ENCODE measurements at places on chromosomes 1 and 21. TPM values are rescaled to one million over a fixed set of nuclear protein-coding genes. Genes with fewer than 3 reads are reported as not detected.

DNA sequence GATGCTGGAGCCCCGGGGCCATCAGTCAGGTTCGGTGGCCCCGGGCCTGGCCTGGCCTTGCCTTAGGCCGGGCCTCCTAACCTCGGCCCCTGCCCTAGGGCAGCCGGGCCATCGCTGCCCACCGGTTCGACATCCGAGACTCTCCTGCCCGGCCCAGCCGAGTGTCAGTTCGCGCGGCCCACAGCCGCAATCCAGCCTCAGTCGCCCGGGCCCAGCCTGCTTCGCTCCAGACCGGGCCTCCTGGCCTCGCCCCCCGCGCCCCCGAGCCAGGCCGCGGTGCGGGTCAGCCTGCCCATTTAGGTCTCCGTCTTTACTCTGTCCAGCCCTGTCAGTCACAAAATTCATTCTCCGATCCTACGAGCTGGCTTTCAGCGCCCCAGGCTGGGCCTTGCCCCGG lies 777 bp downstream of the LRRC41 start:
- no peaks in the 10 kb centered on the region for H3K27me3 ChIP-seq
- DNase-seq: peak; percentile 71
- H3K36me3 ChIP-seq: peaks cover 4% of the 10 kb centered on the region
- peaks cover 61% of the 10 kb centered on the region for H3K4me1 ChIP-seq

- no peak overlapping the region for H3K4me3 ChIP-seq
- H3K4me1 ChIP-seq: no peaks in the 10 kb centered on the region
- no peaks in the 10 kb centered on the region for H3K27me3 ChIP-seq
- no peaks in the 10 kb centered on the region for H3K36me3 ChIP-seq
- no peak overlapping the region for H3K27ac ChIP-seq
These were observed 35.2 kb upstream of the PLA2G4A start for GRCh38 chr1:186793582-186793927.

DNA sequence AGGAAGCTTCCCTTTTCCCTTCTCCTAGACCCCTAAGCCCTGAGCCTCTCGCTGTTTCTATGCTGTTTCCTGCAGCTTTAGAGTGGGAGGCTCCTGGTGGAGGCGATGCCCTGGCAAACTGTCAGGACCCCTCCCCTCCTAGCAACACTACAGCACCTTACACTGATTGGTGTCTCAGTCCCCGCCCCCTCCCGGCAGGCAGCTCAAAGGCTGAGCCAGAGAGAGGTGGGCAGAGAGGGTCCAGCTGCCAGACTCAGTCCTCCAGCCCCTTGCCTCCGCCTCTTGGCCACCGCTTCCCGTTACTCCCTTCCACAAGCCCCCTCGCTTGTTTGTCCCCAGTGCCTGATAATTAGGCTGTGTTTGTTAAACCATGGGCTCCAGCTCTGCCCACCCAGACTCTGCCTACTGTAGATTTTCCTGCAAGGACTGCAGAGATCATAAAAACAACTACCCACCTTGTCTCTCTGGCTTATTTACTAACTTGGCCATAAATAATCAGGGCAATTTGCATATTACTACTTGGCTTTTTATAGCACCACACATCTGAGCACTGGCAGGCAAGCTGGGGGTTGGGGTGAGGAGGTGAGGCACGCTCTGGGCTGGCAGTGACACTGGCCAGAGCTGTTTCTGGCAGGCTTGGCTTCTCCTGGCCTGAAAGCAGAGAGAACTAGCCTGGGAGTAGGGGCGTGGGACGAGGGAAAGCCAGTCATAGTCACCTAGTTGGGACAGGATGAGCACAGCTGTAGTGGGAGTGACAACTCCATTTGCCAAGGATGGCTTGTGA lies 107.5 kb downstream of the CSMD2 start:
- H3K36me3 ChIP-seq: no peaks in the 10 kb centered on the region
- H3K27me3 ChIP-seq: no peaks in the 10 kb centered on the region
- H3K27ac ChIP-seq: no peak overlapping the region
- H3K4me3 ChIP-seq: no peak overlapping the region

DNA sequence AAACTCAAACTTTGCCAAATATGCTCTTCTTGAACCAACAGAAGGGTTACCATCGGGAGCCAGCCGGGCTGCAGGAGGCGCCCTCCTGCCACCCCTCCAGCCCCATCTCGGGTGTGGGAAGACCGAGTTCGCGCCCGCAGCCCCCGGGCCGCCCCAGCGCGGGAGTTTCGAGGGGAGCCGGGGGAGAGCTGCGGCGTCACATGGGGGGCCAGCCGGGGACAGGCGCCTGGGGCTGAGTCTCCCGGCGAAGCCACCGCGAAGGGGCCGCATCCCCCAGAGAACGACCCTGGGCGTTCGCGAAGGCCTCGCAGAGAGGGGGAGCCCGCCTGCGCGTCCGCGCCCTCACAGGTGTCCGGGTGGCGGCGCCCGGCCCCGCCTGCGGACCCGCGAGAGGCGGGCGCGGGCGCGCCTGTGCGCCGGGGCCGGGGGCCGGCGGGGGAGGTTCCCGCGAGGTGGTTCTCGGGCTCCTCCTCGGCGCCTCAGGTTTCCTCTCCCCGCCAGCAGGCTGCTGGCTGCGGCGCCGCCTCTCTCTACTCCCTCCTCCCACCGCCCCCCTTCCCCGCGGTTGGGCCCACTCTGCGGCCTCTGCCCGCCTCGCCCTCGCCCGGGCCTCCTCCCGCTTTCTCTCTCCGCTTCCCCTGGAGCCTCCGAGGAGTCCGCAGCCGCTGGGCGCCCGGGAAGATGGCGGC lies at the start of gene RAVER2:
Gene RAVER2 (plus strand): TSS at position 584 of the 689 bp plus-strand sequence. CDS start 98 bp downstream, at position 682.
- DNase-seq: peak; percentile 87
- peak within 1 kb of the TSS; percentile 86 for H3K4me3 ChIP-seq
- no peaks in the 10 kb centered on the region for H3K27me3 ChIP-seq
- peak within 1 kb of the TSS; percentile 91 for H3K27ac ChIP-seq
- peaks cover 34% of the 10 kb centered on the region for H3K4me1 ChIP-seq
- no peaks in the 10 kb centered on the region for H3K36me3 ChIP-seq

DNA sequence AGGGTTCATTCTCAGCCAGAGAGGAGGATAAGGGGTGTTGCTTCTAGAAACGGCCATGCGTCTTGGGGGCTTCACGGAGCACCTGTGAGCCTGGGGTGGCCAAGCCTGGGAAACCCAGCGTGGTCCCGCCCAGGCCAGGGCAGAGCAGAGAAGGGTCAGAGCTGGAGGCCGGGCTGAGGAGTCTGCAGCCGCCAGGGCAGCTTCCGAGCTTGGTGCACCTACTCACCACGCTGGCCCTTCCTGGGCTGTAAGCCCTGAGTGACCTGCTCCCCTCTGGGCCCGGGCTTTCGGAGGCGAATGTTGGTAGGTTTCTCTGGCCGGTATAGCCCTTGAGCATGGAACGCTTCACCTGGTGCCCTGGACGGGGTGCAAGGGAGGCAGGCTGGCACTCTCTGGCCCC lies 169.8 kb upstream of the ARHGEF16 start:
- no peak overlapping the region for H3K4me3 ChIP-seq
- peaks cover 7% of the 10 kb centered on the region for H3K4me1 ChIP-seq
- no peaks in the 10 kb centered on the region for H3K36me3 ChIP-seq
- peaks cover 9% of the 10 kb centered on the region for H3K27me3 ChIP-seq
- DNase-seq: no peak

The FMN2 gene
- total RNA-seq: 13.7 TPM

Measured in sigmoid colon (tissue), 7 donors.